ACHN (cell line): ENCODE measurements at places on chromosomes 3 and 15.

- DNase-seq, result no peak
Measured at GRCh38 chr3:6172871-6173642, 687.9 kb upstream of the GRM7 start.

DNA sequence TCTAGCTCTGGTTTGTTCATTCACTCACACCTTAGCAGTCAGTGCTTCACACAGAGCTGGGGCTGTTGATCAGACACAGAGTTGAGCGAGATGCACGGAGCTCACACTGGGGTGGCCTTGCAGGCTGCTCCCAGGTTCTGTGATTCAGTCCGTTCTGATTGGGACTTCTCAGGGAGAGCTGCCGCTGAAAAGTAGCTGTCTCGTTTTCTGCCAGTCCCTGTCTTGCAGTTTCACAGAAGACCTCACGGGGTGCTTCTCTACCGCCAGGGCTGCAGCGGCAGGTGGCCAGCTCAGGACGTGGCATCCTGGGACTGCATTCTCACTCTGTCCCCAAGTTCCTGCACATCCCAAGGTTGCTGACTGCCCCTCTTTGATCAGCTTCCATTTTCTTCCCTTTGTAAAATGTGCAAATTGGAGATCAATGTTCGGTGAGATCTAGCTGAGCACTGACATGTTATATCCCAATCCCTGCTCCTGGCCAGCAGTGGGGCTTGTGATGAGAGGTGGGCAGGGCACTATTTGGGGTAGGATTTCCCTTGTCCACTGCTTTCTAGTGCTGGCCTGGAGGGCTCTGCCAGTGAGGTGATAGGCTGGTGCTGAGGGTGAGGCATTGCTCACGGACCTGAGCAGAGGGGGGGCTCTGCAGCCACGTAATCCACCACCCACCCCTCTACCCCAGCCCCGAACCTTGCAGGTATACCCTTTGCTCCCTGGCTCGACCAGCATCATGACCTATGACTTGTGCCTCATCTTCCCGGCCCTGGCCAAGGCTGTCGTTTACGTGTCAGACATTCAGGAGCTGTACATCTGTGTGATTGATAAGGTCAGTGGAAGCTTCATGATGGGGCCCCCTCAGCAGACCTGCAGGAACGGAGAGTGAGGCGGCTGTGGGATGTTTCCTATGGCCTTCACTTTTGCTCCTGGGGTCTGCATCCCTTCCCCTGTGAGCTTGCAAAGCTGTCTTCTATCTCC, 5.3 kb upstream of the TXNRD3 start:
- DNase-seq, result no peak

- DNase-seq, result no peak
Measured at GRCh38 chr3:158912188-158912587, 110.3 kb downstream of the MFSD1 start.

DNA sequence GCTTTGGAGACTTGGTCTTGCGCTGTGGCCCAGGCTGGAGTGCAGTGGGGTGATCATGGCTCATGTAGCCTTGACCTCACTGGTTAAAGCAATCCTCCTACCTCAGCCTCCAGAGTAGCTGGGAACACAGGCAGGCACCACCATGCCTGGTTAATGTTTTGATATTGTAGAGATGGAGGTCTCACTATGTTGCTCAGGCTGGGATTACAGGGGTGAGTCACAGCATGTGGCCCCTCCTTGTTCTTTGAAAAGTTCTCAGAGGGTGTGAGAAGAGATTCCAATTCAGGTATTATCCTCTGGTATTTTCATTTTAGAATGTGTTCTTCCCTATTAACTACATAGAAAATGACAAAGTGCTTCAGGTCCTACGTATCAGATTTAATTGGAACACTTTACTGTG, 51.9 kb upstream of the RPL32 start:
- no peak for DNase-seq

DNA sequence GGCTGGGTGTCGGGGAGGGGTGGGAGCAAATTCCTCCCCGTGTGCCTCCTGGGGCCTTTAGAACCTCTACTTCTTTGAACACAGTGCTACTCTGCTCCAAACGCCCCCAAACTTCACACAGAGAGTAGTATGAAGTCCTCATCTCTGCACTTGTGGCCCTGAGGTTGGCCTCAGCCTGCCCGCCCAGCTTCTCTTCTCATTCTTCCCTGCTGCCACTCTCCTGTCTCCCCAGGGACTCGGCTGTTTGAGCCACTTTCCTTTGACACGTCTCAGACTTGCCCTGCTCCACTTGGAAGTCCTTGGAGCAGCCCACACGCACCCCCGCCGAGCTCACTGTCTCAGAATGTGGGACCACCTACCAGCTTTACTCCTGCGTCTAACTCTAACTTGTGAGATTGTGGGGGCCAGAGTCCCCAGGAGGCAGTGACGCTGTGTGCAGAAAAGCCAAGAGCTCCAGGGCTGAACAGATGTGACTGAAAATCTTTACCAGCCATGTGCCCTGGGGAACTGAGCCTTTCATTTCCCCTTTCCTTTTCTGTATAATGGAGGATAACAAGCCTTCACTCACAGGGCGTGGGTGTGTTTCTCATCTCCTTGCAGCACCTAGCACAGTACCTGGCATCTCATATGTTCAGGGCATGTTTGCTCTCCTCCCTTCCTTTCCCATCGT, 233.6 kb upstream of the CTDSPL start:
- DNase-seq, result no peak

DNA sequence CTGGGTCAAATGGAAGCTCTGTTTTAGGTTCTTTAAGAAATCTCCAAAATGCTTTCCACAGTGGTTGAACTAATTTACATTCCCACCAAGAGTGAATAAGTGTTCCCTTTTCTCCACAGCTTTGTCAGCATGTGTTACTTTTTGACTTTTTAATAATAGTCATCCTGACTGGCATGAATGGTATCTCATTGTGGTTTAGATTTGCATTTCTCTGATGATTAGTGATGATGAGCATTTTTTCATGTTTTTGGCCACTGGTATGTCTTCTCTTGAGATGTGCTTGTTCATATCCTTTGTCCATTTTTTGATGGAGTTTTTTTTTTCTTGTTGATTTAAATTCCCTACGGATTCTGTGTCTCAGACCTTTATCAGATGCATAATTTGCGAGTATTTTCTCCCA, 745.0 kb upstream of the BCHE start:
- DNase-seq, result no peak

GRCh38 chr3:44111482-44111881, 130.2 kb upstream of the TOPAZ1 start:
- no peak for DNase-seq

DNA sequence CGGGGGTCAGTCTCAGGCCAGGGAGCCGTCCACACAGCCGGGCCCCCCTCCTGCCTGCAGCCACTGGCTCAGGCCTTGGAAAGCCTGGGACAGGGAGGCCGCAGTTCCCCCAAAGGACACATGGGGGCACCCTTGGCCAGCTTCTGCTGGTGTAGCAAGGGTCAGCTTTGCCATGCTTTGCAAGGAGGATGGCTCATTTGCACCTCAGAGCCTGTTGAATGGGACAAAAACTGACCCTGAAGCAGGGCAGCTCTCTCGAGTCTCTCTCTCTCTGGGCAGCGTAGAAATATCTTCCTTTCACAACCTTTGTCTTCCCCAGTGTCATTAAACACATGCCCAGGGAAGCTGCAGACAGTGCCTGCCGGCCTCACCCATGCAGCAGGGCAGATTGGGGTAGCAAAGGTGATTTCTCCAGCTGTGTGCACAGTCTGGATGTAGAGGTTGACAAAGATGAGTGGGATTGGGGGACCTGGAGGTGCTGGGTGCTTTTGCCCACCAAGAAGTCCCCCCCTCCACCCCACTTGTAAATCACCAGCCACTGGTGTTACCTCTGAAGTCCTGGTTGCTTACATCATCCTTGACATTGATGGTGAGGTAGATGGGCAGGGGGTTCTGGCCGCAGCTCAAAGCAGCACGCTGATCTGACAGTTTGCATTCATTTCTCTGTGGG, 17.4 kb upstream of the EHD4 start:
- peak; percentile 62 for DNase-seq

DNA sequence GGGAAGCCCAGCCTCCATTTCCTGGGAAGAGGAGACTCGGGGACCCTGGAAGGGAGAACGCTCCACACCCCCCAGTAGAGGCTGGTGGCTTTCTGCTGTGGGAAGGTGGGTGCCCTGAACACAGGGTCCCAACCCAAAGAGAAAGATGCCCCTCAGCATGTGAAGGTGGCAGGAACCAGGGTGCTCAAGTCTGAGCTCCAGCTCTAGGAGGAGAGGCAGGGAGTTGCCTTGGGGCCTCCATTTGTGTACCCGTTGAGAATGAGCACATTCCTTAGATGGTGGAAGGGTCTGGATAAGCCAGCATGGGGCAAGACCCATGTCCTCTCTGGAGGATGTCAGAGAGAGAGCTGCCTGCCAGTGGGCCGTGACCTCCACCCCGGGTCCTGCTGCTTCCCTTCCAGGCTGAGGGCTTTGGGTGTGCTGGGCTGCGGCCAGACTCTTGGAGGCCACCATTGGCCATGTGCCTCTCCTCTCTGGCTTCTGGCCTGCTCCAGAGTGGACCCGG, 212.4 kb downstream of the TBC1D2B start:
- DNase-seq, result no peak

GRCh38 chr3:14700891-14701290, 25.9 kb downstream of the C3orf20 start:
- DNase-seq, result no peak

DNA sequence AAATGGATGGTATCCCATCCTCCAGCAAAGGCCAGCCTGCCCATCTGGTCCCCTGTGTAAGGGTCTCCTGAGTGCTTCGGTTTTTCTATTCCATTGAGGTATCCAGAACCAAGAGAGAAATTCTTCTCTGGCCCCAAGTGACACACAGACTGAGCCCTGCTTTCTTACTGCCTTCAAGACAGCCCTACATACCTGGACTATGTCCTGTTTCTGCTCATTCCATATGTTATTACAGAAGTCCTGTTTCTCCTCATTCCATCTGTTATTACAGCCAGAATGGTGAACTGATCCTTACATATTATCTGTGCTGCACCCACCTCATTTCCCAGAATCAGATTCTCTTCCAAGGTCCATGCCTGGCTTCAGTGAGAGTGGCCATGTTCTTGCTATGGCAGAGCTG, 115.2 kb downstream of the DCLK3 start:
- no peak for DNase-seq

- DNase-seq, result peak; percentile 13
Measured at GRCh38 chr15:94526071-94526689, 294.8 kb downstream of the MCTP2 start.

- no peak for DNase-seq
Measured at GRCh38 chr3:73498764-73499622, 125.7 kb downstream of the PDZRN3 start.

GRCh38 chr3:124860599-124860998, 26.6 kb downstream of the ITGB5 start:
- peak; percentile 96 for DNase-seq
